Small intestine (tissue), 16 donors: ENCODE measurements at places on chromosomes 5 and 9. TPM values are rescaled to one million over a fixed set of nuclear protein-coding genes. Genes with fewer than 3 reads are reported as not detected.

Gene SUB1
- polyA plus RNA-seq, result 169 TPM

Gene F2RL1
- 35.7 TPM for polyA plus RNA-seq

Gene RAB3C
- 6.5 TPM for polyA plus RNA-seq

Gene CD74
- 792 TPM for polyA plus RNA-seq

- H3K27me3 ChIP-seq, result no peaks in the 10 kb centered on the region
- no peaks in the 10 kb centered on the region for H3K36me3 ChIP-seq
- DNase-seq, result no peak
- H3K4me1 ChIP-seq, result no peaks in the 10 kb centered on the region
- H3K27ac ChIP-seq, result no peak overlapping the region
These were observed 17.9 kb upstream of the PTGES start for GRCh38 chr9:129770741-129771140.

- peak; percentile 35 for DNase-seq
- H3K27ac ChIP-seq, result no peak overlapping the region
- no peaks in the 10 kb centered on the region for H3K4me1 ChIP-seq
- no peaks in the 10 kb centered on the region for H3K36me3 ChIP-seq
These were observed 198.1 kb downstream of the ENC1 start for GRCh38 chr5:74442466-74442865.

DNA sequence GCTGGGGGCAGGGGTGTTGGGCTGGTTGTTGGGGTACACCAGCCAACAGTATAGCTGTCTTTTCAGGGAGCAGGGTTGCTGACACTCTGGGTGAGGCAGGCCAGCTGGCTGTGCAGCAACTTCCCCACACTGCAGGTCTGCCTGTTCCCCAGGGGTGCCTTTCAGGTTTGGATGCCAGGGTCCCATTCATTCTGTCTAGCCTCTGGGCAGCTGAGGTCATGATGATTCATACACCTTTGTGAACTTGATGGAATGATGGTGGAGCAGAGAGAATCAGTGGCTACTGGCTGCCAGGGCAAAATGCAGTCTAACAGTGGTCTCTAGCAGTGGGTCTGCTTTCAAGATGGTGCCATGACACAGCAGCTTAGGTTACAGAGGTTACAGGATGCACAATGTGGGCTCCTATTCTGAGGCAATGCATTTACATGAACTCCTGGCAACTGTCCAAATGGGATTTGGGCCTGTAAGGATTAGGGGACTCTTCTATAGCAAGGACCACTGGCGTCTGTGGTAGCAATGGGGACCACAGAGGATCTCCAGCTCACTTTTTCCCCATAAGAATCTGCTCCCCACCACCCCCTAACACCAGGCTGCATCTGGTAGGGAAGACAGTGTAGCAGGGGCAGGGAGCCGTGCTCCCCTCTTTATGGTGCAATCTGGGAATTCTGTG, 103.7 kb downstream of the FEM1C start:
- H3K4me3 ChIP-seq, result no peak overlapping the region
- no peaks in the 10 kb centered on the region for H3K36me3 ChIP-seq
- DNase-seq, result no peak
- H3K4me1 ChIP-seq, result no peaks in the 10 kb centered on the region
- H3K27me3 ChIP-seq, result no peaks in the 10 kb centered on the region

DNA sequence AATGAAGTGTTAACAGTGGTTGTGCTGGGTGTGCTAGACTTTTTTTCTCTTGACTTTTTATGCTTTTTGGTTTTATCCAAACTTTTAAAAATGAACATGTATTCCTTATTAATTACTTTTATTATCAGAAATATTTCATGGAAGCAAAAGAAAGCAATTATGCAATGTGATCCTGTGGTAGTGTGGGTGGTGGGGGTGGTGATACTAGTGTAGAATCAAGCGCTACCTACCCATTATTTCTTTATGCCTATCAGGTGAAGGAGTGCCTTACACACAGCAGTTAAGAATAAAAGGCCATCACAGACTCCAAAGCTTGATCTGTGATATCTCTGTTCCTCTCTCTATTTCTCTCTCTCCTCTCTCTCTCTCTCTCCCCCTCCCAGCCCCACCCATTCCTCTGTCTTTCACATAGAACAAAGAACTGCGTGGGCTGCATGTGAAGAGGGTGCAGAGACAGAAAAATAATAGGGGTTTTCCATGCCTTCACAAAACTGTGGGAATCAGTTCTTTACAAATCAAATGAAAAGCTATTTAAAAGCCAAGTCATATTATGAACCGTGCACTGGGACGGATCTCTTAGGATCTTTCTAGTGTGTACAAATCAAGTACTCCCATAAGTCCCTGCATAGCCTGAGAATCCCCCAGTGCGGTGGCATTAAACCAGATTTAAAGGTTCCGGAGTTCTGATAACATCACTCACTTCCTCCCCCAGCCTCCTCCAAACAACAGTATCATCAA, 351.2 kb downstream of the RAB3C start:
- no peaks in the 10 kb centered on the region for H3K27me3 ChIP-seq
- H3K27ac ChIP-seq, result no peak overlapping the region
- H3K4me3 ChIP-seq, result no peak overlapping the region
- H3K4me1 ChIP-seq, result no peaks in the 10 kb centered on the region

- no peak for DNase-seq
- H3K27me3 ChIP-seq, result no peaks in the 10 kb centered on the region
- no peaks in the 10 kb centered on the region for H3K4me1 ChIP-seq
- no peak overlapping the region for H3K4me3 ChIP-seq
These were observed 136.2 kb upstream of the TRIM32 start for GRCh38 chr9:116550696-116551436.

DNA sequence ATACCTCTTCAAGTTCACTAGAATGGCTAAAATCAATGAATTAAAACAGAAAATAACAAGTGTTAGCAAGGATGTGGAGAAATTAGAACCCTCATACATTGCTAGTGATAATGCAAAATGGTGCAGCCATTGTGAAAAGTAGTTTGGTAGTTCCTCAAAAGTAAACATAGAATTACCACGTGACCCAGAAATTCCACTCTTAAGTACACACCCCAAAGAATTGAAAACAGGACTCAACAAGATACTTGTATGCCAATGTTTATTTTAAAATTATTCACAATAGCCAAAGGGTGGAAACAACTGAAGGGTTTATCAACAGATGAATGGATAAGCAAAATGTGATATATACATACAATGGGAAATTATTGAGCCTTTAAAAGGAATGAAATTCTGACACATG, 70.3 kb downstream of the BARX1 start:
- H3K27me3 ChIP-seq, result no peaks in the 10 kb centered on the region
- no peaks in the 10 kb centered on the region for H3K36me3 ChIP-seq
- DNase-seq, result no peak
- no peak overlapping the region for H3K4me3 ChIP-seq
- H3K4me1 ChIP-seq, result no peaks in the 10 kb centered on the region

DNA sequence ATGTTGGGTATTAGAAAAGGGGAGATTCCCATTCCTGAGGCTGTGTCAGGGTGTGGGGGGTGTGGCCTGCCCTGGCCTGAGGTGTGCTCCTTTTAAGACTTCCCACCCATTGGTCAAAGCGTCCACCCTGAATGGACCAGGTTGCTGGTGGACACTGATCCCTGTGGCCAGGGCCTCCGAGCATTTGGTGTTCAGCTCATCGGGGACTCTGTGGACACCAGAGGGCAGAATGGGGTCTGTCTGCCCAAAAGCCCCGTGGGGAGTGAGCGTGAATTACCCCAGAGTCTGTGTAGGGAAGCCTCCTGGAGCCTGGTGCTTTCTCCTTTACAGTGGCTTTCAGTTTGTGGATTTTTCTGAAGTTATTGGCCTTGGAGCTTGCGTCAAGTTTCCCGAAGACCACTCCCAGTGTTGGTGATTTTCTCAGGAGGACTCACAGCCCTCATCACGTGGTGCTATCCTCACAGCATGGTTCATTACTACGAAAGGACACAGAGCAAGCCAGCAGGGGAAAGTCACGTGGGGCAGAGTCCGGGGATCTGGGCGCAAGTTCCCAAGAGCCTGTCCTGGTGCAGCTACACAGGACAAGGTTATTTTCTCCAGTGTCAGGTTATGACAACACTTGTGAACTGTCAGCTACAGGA, 55.5 kb downstream of the TENT4A start:
- no peaks in the 10 kb centered on the region for H3K36me3 ChIP-seq
- H3K27me3 ChIP-seq, result no peaks in the 10 kb centered on the region
- no peak overlapping the region for H3K27ac ChIP-seq
- no peaks in the 10 kb centered on the region for H3K4me1 ChIP-seq
- no peak overlapping the region for H3K4me3 ChIP-seq

DNA sequence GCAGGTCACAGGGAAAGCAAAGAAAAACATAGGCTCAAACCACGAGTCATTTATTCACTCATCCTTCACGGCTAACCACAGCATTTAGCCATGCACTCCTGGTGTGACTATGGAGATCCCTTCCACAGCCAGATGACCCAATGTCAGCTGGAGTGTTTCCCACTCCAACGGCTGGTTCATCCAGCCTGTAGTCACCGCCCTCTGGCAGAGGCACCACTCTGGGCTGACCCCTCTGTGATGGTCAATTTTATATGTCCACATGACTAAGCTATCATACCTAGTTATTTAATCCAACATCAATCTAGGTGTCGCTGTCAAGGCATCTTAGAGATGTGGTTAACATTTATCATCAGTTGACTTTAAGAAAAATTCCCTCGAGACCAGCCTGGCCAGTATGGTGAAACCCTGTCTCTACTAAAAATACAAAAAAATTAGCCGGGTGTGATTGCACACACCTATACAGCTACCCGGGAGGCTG, 9.5 kb upstream of the PHF19 start:
- no peaks in the 10 kb centered on the region for H3K36me3 ChIP-seq
- H3K4me1 ChIP-seq, result peaks cover 53% of the 10 kb centered on the region
- H3K4me3 ChIP-seq, result no peak overlapping the region
- H3K27ac ChIP-seq, result no peak overlapping the region
- no peaks in the 10 kb centered on the region for H3K27me3 ChIP-seq

DNA sequence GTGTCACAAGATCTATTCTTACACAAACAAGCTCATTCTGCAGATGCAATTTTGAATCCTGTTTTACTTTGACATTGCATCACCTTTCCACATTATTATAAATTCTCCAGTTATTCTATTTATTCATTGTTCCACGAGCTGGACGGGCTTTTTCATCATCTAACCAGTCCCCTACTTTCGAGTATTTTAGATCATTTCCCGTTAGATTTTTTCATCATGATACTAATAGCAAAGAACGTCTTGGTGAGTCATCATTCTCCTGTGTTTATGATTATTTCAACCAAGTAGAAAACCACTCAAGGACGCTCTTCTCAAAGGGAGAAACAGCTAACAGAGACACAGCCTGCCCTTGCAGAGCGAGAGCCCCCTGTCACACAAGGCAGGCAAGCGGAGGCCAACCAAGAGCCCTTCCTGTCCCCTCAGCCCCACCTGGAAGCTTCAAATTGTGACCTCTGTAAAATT, 15.1 kb downstream of the BBLN start:
- peak overlapping the region; percentile 40 for H3K27ac ChIP-seq
- H3K4me1 ChIP-seq, result no peaks in the 10 kb centered on the region
- no peak overlapping the region for H3K4me3 ChIP-seq
- no peak for DNase-seq
- H3K36me3 ChIP-seq, result peaks cover 14% of the 10 kb centered on the region

- H3K27me3 ChIP-seq, result no peaks in the 10 kb centered on the region
- no peak for DNase-seq
- H3K27ac ChIP-seq, result peak overlapping the region; percentile 34
- no peak overlapping the region for H3K4me3 ChIP-seq
- H3K36me3 ChIP-seq, result no peaks in the 10 kb centered on the region
- H3K4me1 ChIP-seq, result peaks cover 35% of the 10 kb centered on the region
These were observed 86.7 kb downstream of the SLC44A1 start for GRCh38 chr9:105331160-105331559.

DNA sequence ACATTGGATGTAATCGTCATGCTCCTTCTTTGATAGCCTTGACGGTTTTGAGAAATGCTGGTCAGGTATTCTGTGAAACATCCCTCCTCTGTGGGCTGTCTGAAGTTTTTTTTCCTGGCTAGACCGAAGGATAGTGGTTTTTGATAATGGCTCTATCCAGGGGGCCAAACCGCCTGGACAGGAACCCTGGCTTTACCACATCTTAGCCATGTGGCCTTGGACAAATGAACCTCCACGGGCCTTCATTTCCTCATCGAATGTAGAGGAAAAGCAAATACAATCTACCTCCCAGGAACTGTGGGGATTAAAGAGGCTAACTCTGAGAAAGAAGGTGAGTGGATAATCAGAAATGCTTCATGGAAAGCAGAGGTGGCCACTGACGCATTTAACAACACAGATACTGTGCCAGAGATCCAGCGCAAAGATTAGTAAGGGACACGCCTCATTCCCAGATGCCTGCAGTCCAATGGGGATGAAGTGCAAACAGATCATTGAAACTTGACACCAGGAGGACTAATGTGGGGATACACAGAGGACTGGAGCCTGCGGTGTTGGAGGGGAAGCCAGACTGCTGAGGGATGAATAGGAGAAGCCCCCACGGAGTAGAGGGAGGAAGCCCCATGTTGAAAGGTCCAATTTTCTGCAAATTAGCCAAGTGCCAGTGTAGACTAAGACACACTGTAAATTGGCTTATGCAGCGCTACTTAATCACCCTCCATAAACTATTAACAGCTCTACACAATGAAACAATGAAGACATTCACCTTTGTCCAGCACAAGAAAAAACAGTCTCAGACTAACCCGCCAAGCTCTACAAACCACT, 41.6 kb downstream of the MYO10 start:
- H3K4me3 ChIP-seq, result no peak overlapping the region
- peak; percentile 95 for DNase-seq
- H3K36me3 ChIP-seq, result peaks cover 2% of the 10 kb centered on the region
- peaks cover 7% of the 10 kb centered on the region for H3K4me1 ChIP-seq
- peak overlapping the region; percentile 46 for H3K27ac ChIP-seq

DNA sequence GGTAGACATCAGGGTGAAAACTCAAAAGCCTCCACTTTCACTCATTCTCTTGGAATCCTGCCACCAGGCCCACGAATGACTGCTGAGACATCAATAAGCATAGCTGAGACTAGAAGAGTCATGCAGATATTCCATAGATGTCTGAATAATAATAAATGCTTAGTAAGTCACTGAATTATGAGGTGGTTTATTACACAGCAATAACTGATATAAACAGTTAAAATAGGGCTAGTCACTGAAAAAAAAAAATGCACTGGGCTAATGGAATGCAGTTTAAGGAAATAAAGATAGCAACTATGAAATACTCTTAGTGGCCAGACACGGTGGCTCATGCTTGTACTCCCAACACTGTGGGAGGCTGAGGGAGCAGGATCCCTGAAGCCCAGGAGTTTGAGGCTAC, 262.8 kb upstream of the CDH6 start:
- H3K4me3 ChIP-seq, result no peak overlapping the region
- no peaks in the 10 kb centered on the region for H3K4me1 ChIP-seq
- H3K36me3 ChIP-seq, result no peaks in the 10 kb centered on the region
- no peak overlapping the region for H3K27ac ChIP-seq
- no peak for DNase-seq
- no peaks in the 10 kb centered on the region for H3K27me3 ChIP-seq

GRCh38 chr9:27491154-27491553, 32.9 kb upstream of the IFNK start:
- H3K27me3 ChIP-seq, result no peaks in the 10 kb centered on the region
- H3K27ac ChIP-seq, result no peak overlapping the region
- peaks cover 20% of the 10 kb centered on the region for H3K4me1 ChIP-seq
- H3K36me3 ChIP-seq, result peaks cover 9% of the 10 kb centered on the region
- no peak for DNase-seq
- no peak overlapping the region for H3K4me3 ChIP-seq

- peaks cover 7% of the 10 kb centered on the region for H3K4me1 ChIP-seq
- H3K27me3 ChIP-seq, result no peaks in the 10 kb centered on the region
- no peak for DNase-seq
- no peak overlapping the region for H3K27ac ChIP-seq
- H3K4me3 ChIP-seq, result no peak overlapping the region
These were observed 1.7 kb downstream of the ALG2 start for GRCh38 chr9:99220011-99220410.
